ENCODE measurements at places on chromosomes 11 and 22. TPM values are rescaled to one million over a fixed set of nuclear protein-coding genes. Genes with fewer than 3 reads are reported as not detected.

- no peak for DNase-seq
- H3K27ac ChIP-seq: peak overlapping the region; percentile 5
- no peaks in the 10 kb centered on the region for H3K27me3 ChIP-seq
Measured at GRCh38 chr22:29302402-29302680, 4.1 kb upstream of the GAS2L1 start.

DNA sequence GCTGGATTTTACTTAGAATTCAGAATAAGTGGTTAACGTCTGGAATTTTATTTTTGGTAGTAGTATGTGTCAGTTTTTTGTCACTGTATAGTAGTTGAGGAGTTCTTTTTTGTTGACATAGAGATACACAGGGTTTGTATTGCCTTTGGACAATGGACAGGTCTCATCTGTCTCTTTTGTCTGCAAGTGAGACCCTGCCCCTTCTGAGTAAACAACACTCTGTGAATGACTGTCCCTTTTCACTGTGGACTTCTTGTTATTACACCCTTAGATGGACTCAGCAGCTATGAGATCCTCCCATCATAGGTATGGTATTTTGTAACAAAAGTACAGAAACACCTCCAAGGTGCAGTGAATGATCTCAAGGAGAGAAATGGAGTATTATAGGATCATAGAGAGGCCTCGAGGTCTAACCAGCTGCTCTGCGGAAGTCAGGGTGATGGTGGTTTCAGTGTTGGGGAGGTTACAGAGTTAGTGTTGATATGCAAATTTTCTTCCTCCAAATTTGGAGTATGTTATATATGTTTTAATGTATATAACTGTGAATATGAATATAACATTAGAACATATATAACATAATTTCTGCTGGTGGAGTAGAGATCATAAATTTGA, 7.8 kb downstream of the PPP6R3 start:
- no peak overlapping the region for H3K27ac ChIP-seq
- H3K4me3 ChIP-seq: no peak overlapping the region
- H3K4me1 ChIP-seq: peaks cover 20% of the 10 kb centered on the region

- H3K27me3 ChIP-seq: no peaks in the 10 kb centered on the region
- no peak for DNase-seq
- H3K4me3 ChIP-seq: no peak overlapping the region
- H3K36me3 ChIP-seq: no peaks in the 10 kb centered on the region
- H3K4me1 ChIP-seq: peaks cover 8% of the 10 kb centered on the region
Measured at GRCh38 chr11:21552911-21553310, 640.0 kb upstream of the ANO5 start.

GRCh38 chr11:46047520-46047919, 73.7 kb downstream of the PHF21A start:
- H3K4me3 ChIP-seq: no peak overlapping the region
- no peak for DNase-seq
- H3K27ac ChIP-seq: no peak overlapping the region
- no peaks in the 10 kb centered on the region for H3K4me1 ChIP-seq
- no peaks in the 10 kb centered on the region for H3K36me3 ChIP-seq

The BAD gene
- total RNA-seq: 140 TPM

- peak overlapping the region; percentile 28 for H3K4me3 ChIP-seq
- peak overlapping the region; percentile 65 for H3K27ac ChIP-seq
- H3K4me1 ChIP-seq: peaks cover 3% of the 10 kb centered on the region
- no peaks in the 10 kb centered on the region for H3K27me3 ChIP-seq
- peak; percentile 31 for DNase-seq
- H3K36me3 ChIP-seq: no peaks in the 10 kb centered on the region
Measured at GRCh38 chr22:35835998-35836691, 118.5 kb downstream of the APOL5 start.

- peaks cover 6% of the 10 kb centered on the region for H3K36me3 ChIP-seq
- H3K4me1 ChIP-seq: no peaks in the 10 kb centered on the region
- no peak for DNase-seq
- H3K27me3 ChIP-seq: no peaks in the 10 kb centered on the region
- no peak overlapping the region for H3K4me3 ChIP-seq
Measured at GRCh38 chr22:30408388-30409102, 11.7 kb downstream of the SEC14L2 start.

- H3K4me3 ChIP-seq: no peak overlapping the region
- no peaks in the 10 kb centered on the region for H3K27me3 ChIP-seq
- H3K36me3 ChIP-seq: no peaks in the 10 kb centered on the region
- DNase-seq: no peak
- H3K27ac ChIP-seq: no peak overlapping the region
Measured at GRCh38 chr11:120562806-120563425, 51.4 kb downstream of the GRIK4 start.

The HEPHL1 gene
- 0.09 TPM for total RNA-seq

GRCh38 chr11:64358536-64358906, 441 bp upstream of the RPS6KA4 start:
- DNase-seq: no peak
- peak overlapping the region; percentile 60 for H3K4me3 ChIP-seq
- H3K27ac ChIP-seq: peak overlapping the region; percentile 81
- no peaks in the 10 kb centered on the region for H3K36me3 ChIP-seq
- peaks cover 6% of the 10 kb centered on the region for H3K4me1 ChIP-seq

DNA sequence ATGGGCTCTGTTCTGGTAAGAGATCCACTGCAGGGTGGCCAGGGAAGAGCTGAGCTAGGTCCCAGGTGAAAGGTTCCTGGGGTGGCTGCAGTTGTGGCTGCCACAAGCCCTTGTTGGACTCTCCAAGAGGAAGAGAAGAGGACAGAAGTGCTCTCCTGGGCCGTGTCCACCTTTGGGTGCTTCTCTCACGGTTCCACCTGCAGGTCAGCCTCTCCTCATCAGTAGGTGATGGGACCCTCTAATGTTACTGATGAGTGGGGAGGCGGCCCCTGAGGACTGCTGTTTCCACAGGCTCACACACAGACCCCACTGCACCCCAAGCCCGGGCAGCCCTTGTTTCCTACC, 804.9 kb downstream of the BRD1 start:
- no peak for DNase-seq
- no peaks in the 10 kb centered on the region for H3K4me1 ChIP-seq
- H3K4me3 ChIP-seq: no peak overlapping the region
- H3K27ac ChIP-seq: no peak overlapping the region

- no peaks in the 10 kb centered on the region for H3K4me1 ChIP-seq
- no peak for DNase-seq
- H3K27ac ChIP-seq: no peak overlapping the region
- H3K27me3 ChIP-seq: no peaks in the 10 kb centered on the region
Measured at GRCh38 chr22:43722444-43722843, 89.7 kb downstream of the EFCAB6 start.

DNA sequence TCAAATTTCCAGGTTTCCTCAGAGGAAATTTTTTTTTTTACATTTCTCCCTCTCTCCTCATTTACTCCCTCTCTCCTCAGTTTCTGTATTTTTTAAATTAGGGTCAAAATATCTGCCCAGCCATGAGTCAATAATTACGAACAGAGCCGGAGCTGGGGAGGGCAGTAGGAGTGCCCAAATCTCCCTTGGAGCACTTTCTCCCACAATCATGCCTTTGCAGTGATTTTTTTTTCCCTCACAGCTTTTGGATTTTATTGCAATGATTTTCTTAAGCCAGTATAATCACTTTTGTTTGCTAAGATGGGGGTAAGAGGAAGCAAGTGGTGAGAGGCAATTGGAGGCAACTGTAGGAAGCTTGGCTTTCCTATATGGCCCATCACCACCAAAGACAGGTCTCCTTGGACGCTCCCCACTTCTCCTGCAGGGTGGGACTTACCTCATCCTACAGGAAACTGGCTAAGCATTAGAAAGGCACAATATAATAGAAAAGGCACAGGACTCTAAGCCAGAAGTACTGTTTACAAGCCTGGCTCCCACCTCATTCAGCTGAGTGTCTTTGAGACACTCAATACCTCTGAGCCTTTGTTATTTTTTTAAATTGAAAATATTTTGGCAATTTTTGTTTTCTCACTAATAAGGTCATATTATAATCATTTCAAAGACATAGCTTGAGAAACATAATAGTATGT, 192.6 kb upstream of the PITPNB start:
- no peaks in the 10 kb centered on the region for H3K27me3 ChIP-seq
- no peak for DNase-seq
- no peaks in the 10 kb centered on the region for H3K4me1 ChIP-seq
- no peak overlapping the region for H3K27ac ChIP-seq
- no peak overlapping the region for H3K4me3 ChIP-seq

The SULT4A1 gene
- 3.3 TPM for total RNA-seq

The FAM83F gene
- total RNA-seq: 28.6 TPM

GRCh38 chr11:132898676-132899075, 633.6 kb downstream of the OPCML start:
- H3K27me3 ChIP-seq: no peaks in the 10 kb centered on the region
- no peaks in the 10 kb centered on the region for H3K4me1 ChIP-seq
- no peak overlapping the region for H3K4me3 ChIP-seq
- H3K27ac ChIP-seq: no peak overlapping the region
- no peak for DNase-seq
- H3K36me3 ChIP-seq: no peaks in the 10 kb centered on the region

GRCh38 chr11:50070389-50070788, 37.7 kb downstream of the OR4C45 start:
- H3K27ac ChIP-seq: no peak overlapping the region
- H3K27me3 ChIP-seq: no peaks in the 10 kb centered on the region
- H3K4me3 ChIP-seq: no peak overlapping the region

GRCh38 chr11:15327786-15328231, 213.1 kb downstream of the INSC start:
- peak; percentile 59 for DNase-seq
- H3K27me3 ChIP-seq: no peaks in the 10 kb centered on the region
- no peaks in the 10 kb centered on the region for H3K4me1 ChIP-seq
- H3K36me3 ChIP-seq: no peaks in the 10 kb centered on the region
- no peak overlapping the region for H3K4me3 ChIP-seq
- no peak overlapping the region for H3K27ac ChIP-seq

The MYO7A gene
- 3.1 TPM for total RNA-seq

- no peaks in the 10 kb centered on the region for H3K27me3 ChIP-seq
- no peak overlapping the region for H3K27ac ChIP-seq
- H3K4me3 ChIP-seq: no peak overlapping the region
- no peaks in the 10 kb centered on the region for H3K4me1 ChIP-seq
Measured at GRCh38 chr11:95849087-95849825, 59.0 kb downstream of the CEP57 start.

DNA sequence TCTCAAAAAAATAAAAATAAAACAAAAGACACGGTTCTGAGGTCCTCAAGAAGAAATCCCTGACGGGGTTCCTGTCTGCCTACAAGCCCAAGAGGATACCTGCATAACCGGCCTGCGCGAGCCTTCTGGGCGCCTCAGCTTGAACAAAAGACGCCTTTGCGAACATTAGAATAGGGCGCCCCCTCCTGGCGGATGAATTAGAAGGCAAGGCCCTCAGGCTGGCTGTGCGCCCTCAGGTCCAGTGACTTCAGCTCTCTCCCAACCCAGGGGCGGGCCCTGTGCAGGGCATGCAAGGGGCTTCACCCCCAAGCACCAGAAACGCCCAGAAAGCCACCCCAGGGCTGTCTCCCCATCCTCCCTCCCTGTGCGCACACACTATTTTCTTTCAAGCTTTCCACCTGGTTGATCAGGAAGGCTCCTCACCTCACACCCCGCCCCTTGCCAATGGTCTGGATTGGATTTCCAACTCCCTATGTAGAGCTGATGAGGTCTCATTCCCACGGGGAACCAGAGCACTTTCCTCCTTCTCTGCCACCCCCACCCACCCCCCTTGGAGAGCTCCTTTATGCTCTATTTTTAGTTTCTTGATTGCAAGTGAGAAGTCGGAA, 273.3 kb downstream of the BUD13 start:
- H3K27me3 ChIP-seq: peaks cover 9% of the 10 kb centered on the region
- H3K36me3 ChIP-seq: no peaks in the 10 kb centered on the region
- H3K4me3 ChIP-seq: no peak overlapping the region
- DNase-seq: peak; percentile 76

GRCh38 chr11:76626921-76627401, 43.6 kb downstream of the LRRC32 start:
- no peaks in the 10 kb centered on the region for H3K27me3 ChIP-seq
- H3K27ac ChIP-seq: no peak overlapping the region
- H3K4me3 ChIP-seq: no peak overlapping the region
- H3K36me3 ChIP-seq: no peaks in the 10 kb centered on the region
- no peaks in the 10 kb centered on the region for H3K4me1 ChIP-seq

The TMEM151A gene
- total RNA-seq: 0.17 TPM

The KRTAP5-2 gene
- total RNA-seq: not detected

All from prostate gland (tissue), 2 donors.